ENCODE measurements at places on chromosomes 12 and 14. TPM values are rescaled to one million over a fixed set of nuclear protein-coding genes. Genes with fewer than 3 reads are reported as not detected.
A peak's percentile ranks its signal among the peaks of the same experiment; 100 is the strongest.

The SERPINA12 gene
- 0.54 TPM for polyA plus RNA-seq

GRCh38 chr14:84237881-84238280 is 1292.1 kb upstream of the FLRT2 start:
- no peak for DNase-seq

- no peak for DNase-seq
Observed at GRCh38 chr14:75859746-75860145, 122.0 kb downstream of the TGFB3 start.

GRCh38 chr14:95518045-95518751 is 1.7 kb upstream of the SYNE3 start:
- peak; percentile 65 for DNase-seq

DNA sequence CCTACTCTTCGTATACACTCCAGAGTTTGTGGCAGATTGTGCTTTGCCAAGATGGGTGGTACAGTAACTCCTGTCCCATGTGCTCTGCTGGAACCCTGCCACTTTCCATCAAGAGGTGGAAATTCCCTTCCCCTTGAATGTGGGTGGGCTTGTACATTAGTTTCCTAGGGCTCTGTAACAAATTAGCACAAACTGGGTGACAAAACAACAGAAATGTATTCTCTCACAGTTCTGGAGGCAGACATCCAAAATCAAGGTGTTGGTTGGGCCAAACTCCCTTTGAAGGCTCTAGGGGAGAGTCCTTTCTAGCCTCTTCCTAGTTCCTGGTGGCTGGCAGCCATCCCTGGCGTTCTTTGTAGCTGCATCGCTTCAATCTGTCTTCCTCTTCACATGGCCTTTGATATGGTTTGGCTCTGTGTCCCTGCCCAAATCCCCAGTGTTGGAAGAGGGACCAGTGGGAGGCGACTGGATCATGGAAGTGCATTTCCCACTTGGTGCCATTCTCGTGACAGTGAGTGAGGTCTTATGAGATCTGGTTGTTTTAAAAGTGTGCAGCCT is 117.5 kb downstream of the VRK1 start:
- DNase-seq: no peak

The PLEKHH1 gene
- polyA plus RNA-seq: 65.5 TPM

DNA sequence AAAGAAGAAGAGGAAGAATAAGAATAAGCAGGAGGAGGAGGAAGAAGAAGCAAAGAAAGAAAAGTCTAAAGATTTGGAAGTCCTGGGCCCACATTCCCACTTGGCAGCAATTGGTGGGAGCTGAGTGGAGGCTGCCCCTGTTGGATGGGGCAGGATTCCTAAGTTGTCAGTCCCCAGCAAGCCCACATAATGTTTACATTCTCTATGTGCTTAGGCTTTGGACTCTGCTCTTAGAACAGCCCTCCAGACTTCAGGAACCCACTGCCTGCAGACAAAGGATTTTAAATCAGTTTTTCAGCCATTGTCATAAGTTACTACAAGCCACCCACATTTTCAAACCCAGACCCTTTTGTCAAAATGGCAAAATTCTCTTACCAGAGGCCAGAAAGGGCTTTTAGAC is 92.0 kb downstream of the OTX2 start:
- DNase-seq: no peak

The C3AR1 gene
- 2.7 TPM for polyA plus RNA-seq

The KCNA1 gene
- 0.07 TPM for polyA plus RNA-seq

GRCh38 chr14:22479132-22479531 is 109.9 kb downstream of the DAD1 start:
- DNase-seq: no peak

DNA sequence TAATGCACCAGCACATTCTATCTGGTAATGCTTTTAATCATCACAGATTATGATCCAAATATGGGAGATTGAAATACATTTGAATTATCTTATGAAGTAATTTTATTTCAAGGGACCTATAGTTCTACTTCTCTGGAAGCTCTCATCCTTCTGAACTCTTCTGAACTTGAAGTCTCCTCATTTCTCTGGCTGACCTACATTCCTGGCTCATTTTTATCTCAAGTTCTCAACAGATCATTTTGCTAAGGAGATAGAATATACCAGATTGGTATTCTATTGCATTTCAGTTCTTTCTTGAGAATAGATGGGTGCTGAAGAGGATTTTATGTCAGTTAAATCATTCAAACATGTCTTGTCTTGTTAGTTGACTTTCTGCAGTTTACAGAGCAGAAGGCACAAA is 7.9 kb downstream of the HMGA2 start:
- no peak for DNase-seq

- DNase-seq: no peak
Observed at GRCh38 chr14:51240804-51241380, 845 bp downstream of the TMX1 start.

GRCh38 chr14:103019826-103020225 is 37.5 kb downstream of the CDC42BPB start:
- DNase-seq: no peak

DNA sequence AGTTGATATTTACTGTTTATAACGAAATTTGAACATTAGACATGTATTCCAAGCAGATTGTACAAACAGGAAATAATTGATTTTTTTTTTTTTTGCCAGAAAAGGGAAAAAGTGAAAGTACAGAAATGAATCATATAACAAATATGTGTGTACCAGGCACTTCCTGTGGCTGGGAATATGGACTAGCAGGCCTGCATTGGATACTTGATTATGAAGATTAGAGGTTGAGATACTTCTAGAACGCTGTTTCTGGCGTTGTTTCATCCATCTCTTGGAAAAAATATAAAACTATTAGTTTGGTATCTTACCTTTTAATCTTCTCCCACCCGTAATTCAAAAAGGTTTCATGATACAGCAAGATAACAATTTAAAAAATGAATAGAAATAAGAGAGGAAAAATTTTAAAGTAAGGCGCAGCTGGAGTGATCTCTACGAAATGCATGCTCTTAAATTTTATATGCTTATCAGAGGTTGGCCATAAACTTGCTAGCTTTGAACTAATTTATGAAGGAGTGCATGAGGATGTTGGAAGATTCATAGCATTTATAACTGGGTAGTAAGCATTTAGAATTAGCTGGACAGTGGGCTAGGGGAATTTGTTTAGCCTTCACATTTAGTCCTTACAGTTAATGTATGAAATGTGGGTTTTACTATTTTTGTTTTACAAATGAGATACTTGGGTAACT is 90.8 kb downstream of the AEBP2 start:
- no peak for DNase-seq

DNA sequence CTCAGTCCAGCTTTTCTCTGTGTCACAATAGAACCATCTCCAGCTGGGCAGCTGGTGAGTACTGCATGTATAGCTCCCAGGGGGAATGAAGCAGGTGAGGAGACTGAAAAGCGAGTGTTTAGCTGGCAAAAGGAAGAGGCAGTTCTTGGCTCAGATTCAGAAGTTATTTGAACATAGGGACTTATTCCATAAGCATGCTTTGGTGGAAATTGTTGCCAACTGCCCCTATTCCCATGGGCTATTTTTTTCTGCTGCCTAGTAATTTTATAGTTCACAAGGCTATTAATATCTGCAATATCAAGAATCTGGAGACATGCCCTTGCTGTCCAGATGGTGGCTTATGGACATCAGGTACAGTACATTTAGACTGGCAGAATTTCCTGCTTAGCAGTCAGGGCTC is 1112.7 kb downstream of the LRFN5 start:
- DNase-seq: no peak

GRCh38 chr12:107845980-107846659 is 71.6 kb downstream of the ASCL4 start:
- DNase-seq: no peak

DNA sequence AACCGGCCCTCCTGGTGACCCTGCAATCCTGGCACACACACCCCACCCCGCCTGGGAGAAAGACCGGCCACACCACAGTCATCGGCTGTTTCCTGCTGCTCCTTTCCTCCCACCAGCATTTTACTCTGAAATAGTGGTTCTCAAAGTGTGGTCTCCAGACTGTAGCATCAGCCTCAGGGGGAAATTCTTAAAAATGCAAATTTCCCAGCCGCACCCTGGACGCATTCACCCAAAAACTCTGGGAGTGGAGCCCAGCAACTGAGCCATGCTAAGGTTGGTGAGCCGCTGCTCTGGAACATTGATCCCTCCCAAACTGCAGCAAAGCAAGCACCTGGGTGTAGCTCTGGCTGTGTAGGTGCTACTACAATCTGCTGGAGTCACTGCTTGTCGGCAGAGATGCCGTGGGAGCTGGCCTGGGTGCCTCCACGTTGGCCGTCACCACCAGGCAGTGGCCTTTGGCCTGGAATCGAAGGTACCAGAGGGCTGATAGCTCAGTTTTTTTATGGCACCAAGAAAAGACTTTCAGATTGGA is 38.4 kb upstream of the BCL2L14 start:
- peak; percentile 67 for DNase-seq

GRCh38 chr12:124695861-124696260 is 128.4 kb upstream of the NCOR2 start:
- no peak for DNase-seq

DNA sequence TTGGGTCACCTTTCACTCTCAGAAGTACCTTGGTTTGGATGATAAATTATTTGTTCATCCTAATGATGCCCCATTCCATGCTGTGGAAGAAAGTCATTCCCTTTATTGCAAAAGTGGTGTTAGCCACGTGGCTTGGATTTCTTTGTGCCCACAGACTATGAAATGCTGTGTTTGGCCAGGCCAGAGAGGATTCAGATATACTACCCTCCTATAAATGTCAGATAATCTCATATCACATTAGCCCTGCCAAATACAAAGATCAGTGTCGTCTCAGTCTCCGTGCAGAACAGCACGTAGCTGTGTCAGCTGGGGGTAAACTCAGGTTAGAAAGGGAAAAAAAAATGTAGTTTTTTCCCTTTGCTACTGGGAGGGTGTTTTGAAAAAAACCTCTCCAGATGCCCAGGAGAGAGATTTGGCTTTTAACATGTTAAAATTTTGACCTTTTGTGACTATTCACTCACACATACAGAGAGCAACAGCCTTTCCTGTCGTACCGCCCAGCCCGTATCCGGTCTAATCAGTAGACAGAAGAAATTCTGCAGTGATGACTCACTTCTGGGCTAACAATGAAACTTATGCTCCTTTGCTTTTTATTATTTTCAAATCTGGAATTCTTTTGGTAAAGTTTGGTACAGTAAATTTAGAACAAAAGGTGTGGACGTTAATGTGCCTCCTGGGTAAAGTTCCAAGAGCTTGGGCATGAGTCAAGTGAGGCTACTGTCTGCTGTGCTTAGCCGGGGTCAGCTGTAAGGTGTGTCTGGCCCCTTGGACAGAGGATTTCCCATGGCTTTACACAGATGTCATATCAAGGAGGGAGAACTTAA is 8.5 kb upstream of the PTPRB start:
- peak; percentile 68 for DNase-seq
